ENCODE measurements at places on chromosomes 4 and X.
A peak's percentile ranks its signal among the peaks of the same experiment; 100 is the strongest.

DNA sequence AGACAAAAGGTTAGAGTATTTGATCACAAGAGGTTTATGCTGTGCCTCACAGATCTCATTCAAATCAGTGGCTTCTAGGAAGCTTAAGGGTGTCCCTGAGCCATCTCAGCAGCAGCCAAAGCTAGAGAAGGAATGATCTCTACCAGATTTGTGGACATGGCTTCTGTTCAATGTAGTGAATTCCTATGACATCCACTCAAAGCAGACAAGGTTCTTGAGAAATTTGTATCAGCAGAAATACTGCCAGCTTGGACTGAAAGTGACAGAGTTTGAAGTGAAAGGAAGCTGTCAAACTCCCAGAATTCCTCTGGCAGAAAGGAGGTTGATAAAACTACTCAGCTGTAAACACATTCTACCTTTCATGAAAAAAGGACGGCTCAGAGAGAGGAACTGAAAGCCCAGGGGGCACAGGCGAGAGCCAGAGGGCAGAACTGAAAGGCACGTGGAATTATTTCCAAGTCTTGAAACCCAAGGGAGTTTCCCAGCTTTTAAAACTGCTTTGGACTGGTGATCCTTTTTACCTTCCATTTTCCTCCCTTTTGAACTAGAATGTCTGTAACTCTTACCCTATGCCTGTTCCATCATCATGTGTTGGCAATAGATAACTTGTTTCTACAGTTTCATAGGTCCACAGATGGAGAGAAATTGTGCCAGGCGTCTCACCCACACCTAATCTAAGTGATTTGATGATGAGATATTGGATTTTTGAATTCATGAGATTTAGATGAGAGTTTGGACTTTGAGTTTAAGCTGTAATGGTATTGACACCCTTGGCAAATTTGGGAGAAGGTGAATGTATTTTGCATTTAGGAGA lies 14.5 kb upstream of the MED14 start:
- DNase-seq, result no peak

- no peak for DNase-seq
These were observed 7.5 kb downstream of the YY2 start for GRCh38 chrX:21863241-21863640.

DNA sequence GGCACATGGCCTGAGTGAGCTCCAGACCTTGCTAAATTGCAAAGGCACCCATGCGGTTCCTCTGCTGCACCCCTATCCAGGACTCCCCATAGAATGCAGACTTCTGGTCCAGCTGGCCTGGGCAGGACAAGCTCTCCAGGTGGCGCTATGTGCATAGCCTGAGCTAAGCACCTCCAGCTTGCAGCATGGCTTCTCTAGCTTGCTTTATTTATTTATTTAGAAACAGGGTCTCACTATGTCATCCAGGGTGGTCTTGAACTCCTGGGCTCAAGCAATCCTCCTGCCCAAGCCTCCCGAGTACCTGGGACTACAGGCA lies 5.5 kb upstream of the WFS1 start:
- DNase-seq, result no peak

DNA sequence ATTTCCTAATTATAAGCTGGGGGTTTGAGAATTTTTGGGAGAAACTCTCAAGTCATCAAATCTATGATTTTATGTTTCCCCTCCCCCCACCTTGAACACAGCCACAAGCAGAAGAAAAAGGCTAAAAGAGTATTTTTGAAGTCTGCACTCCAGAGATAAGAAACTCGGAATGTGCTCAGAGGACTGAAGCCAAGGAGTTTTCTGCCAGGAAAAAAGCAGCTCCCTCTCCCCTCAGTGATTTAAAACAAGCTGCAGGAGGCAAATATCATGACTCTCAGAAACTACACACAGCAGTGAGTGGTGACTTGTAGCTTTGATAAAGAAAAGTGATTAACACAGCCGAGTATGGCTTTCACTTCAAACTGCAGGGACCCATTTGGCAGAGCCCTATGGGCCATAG lies 800.2 kb upstream of the FTHL17 start:
- DNase-seq, result no peak

- no peak for DNase-seq
These were observed 27.5 kb downstream of the NKX1-1 start for GRCh38 chr4:1378559-1379231.

- DNase-seq, result no peak
These were observed 260.9 kb upstream of the RPS6KA3 start for GRCh38 chrX:20527558-20528011.

GRCh38 chr4:187504974-187505797 lies 490.4 kb upstream of the ZFP42 start:
- DNase-seq, result no peak

DNA sequence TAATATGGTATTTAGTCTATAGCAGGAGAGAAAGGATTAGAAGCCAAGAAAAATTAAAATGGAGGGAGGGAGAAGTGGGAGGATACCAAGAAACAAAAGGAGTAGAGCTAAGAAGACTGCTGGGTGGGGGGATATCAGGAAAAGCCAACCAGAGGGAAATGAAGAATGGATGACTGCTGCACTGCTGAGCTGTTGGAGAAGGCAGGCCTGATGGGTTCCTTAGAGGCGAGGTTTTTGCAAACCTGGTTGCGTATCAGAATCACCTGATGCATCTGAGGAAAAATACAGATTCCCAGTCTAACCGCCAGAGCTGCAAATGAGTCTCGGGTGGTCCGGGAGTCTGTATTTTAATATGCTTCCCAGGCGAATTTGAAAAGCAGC lies 1.5 kb downstream of the PGRMC1 start:
- no peak for DNase-seq

- DNase-seq, result no peak
These were observed 754.3 kb upstream of the TENM3 start for GRCh38 chr4:181488926-181489325.

GRCh38 chr4:156537286-156537685 lies 434.3 kb downstream of the PDGFC start:
- no peak for DNase-seq

- DNase-seq, result no peak
These were observed 30.9 kb upstream of the RASGEF1B start for GRCh38 chr4:81502564-81502963.

DNA sequence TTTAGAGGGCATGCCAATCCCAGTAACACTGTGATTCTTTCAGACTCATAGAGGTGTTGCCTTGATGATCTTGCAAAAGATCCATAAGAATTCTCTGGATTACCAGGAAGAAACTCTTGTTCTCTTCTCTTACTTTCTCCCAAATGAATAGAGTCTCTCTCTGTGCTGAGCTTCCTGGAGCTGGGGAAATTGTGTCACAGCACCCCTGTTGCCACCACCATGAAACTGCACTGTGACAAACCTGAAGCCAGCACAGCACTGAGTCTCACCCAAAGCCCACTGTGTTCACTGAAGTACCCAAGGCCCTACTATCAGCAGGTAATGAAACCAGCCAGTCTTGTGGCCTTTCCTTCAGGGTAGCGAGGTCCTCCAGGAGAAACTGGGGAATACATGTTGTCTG lies 332.7 kb upstream of the FGF16 start:
- no peak for DNase-seq

DNA sequence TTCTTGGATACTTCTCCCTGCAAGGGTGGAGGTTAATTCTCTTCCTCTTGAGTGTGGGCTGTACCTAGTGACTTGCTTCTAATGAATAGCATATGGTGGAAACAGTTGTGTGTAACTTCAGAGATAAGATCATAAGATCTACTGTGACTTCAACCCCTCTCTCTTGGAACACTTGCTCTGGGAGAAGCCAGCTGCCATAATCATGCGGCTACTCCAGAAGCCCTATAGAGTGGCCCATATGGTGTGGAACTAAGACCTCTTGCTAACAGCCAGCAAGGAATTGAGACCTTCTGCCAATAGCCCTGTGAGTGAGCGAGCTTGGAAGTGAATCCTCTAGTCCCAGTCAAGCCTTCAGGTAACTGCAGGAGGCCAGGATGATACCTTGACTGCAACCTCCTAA lies 81.1 kb downstream of the RBMX2 start:
- no peak for DNase-seq

DNA sequence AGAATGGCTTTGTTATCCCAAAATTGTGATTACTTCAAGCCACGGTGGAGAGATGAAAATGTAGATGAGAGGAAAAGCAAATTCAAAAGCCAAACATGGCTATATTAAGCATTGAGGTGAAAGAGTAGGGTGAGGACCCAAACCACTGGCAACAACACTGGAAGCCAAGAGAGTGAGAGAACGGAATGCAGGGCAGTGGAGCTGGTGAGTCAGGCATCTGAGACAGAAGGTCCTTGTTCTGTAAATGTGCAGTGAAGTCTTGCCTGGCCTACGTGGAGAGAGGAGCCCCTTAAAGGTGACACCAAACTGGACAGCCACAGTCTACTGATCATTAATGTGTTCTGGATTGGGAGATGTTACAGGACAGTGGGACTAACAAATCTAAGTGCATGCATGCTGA lies 22.8 kb upstream of the SEC24B start:
- DNase-seq, result no peak

DNA sequence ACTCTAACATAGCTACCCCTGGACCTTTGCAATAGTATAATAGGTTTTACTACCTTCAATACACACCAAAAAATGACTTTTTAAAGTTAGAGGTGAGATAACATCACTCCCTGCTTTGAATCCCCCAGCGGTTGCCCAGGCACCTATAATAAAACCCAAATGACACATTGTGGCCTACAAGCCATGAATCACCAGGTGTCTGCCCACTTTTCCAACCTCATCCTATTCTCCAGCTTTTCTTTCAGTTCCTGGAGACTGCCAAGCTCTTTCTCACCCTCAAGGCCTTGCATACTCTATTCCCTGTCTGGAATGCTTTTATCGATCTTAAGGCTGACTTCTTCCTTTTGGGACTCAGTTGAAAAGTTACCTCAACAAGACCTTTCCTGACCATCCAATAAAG lies 16.4 kb upstream of the PRSS48 start:
- no peak for DNase-seq

DNA sequence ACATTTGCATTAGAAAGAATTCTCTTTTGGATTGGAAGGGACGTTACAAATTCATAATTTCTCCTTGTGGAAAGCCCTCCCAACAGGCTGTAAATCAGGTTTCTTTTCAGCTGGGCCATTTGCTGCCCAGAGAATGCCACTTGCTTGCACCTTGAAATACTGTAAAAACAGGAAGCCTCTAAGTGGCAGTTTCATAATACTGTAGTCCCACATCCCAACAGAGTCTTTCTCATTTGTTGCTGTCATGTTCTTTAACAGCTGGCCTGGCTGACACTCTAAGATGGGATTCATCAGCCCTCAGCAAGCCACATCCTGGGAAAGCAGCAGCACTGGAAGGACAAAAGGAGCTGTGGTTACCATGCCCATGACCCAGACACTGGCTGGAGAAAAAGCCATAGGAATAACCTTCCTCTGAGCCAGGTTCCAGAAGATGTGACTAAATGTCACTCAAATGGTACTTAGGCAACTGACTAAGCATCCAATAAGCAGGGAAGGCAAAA lies 221.9 kb upstream of the MBNL3 start:
- DNase-seq, result no peak

DNA sequence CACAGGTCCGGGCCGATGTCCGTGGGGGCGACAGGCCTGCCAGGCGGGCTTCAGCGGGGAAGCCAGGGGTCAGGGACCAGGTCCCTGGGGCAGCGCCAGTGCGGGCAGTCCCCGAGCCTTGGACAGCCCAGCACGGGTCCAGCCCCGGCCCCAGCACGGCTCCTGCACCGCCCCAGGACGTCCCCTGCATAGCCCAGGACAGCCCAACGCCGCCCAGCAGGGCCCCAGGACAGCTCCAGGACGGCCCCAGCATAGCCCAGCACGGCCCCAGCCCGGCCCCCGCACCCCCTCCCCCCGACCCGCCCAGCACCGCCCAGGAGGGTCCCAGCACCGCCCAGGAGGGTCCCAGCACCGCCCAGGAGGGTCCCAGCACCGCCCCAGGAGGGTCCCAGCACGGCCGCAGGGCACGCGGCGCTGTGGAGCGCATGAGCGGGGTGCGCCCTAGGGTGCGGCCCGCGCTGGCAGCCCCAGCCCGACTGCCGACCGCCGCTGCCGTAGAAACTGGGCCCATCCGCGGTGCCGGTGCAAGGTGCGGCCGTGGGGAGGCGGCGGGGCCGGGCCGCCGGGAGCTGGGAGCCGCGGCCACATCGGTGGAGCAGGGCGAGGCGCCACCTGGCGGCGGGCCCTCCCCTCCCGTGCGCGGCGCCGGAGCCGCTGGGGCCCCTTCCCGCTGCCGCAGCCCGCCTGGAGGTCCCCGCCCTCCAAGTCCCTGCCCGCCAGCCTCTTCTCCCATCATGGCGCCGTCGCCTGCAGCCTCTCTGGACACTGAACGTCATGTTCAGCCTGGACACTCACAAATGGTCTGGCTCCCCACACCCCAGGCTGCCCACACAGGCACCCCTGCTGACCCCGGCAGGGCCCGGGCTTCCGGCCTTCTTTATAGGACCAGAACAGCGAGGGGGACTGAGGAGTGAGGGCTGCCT lies 106.8 kb upstream of the NKX1-1 start:
- DNase-seq, result peak; percentile 6

DNA sequence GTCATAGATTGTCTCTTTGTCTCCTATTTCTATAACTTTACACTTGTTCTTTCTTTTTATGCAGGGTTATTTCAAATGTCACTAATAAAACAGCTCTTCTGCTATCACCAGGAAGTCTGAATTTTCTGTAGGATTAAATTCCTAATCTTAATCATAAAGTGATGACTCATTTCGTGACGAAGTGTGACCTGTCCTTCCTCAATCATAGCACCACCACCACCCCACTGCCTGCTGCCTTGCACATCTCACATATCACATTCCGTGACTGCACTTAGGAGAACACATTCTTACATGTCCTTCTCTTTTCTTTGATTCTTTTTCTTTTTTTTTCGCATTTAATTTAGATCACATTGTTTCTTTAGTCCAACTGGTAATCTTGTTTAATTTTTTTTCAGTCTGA lies 57.7 kb upstream of the UGT2B7 start:
- no peak for DNase-seq

- no peak for DNase-seq
These were observed 8.6 kb upstream of the ZXDA start for GRCh38 chrX:57918750-57919436.

- DNase-seq, result no peak
These were observed 4.8 kb upstream of the TMPRSS11B start for GRCh38 chr4:68250151-68250930.

All from effector CD8-positive, alpha-beta T cell (primary cell).